ENCODE measurements at places on chromosomes 1 and 21.

DNA sequence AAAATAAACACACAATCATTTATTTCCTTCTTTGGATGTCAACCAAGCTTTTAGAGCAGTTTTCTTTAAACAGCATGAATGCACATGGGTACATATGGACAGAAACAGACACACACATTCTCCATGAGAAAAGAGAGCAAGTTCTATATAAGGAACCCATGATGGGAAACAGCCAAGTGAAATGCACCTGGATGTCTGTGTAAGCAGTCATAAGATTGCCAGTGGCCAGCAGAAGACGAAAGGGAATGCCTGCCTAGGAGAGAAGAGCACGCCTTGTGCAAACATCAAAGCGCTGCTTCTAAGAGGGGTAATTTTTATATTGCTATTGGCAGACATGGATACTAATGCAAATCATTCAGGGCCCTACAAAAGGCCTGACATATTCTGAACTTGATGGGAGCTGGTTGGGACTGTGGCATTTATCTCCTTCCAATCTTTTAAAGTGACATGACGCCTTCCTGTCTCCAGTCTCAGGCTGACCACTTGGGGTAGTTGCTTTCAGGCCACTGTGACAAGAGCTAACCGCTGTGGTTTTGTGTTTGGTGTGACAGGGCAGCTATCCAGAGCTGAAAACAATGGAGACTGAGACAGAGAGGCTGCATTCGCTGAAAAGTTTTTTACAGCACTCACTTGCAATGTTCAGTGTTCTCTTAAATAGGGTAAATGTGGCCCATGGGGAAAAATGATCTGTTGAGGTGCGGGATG is 75.0 kb upstream of the DPT start:
- no peak for DNase-seq

- no peak for DNase-seq
Observed at GRCh38 chr1:208216062-208216461, 28.1 kb downstream of the PLXNA2 start.

- no peak for DNase-seq
Observed at GRCh38 chr1:23451441-23451840, 26.9 kb upstream of the TCEA3 start.

DNA sequence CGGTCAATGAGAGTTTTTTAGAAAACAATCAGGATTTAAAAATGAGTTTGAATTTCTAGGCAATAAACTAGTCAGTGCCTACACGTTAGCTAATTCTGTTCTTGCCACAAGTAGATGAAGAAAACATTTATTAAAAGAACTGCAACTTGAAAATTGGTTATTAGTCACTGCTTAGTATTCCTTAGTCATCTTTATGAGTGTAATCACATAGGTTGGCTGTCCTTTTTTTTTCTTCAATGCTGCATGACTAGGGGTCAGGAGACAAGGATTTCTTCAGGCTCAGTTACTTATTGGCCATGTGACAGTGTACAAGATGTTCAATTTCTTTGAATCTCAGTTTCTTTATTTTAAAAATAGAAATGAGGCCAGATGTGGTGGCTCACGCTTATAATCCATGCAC is 17.1 kb downstream of the SOAT1 start:
- no peak for DNase-seq

GRCh38 chr1:153253693-153254092 is 5.8 kb upstream of the LORICRIN start:
- DNase-seq: no peak

- DNase-seq: no peak
Observed at GRCh38 chr1:178358456-178358855, 138.3 kb downstream of the CLEC20A start.

DNA sequence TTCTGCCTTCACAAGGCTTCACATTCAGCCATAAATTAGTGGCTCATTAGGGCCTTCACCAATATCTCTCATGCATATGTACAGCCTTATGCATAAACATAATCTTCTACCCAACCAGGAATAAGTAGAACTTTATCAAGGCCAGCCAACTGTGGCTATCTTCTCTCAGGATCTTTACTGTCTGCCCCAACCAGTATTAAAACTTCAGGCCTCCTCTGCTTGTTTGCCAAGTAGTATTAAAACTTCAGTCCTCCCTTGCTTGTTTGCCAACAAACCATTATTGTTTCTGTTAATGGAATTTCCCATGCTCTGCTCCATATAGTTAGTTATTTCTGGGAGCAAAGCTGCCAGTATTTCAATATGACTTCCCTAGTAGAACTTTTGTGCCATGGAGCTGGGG is 80.1 kb downstream of the SLC5A9 start:
- no peak for DNase-seq

- no peak for DNase-seq
Observed at GRCh38 chr1:225846331-225847310, 35.6 kb downstream of the TMEM63A start.

DNA sequence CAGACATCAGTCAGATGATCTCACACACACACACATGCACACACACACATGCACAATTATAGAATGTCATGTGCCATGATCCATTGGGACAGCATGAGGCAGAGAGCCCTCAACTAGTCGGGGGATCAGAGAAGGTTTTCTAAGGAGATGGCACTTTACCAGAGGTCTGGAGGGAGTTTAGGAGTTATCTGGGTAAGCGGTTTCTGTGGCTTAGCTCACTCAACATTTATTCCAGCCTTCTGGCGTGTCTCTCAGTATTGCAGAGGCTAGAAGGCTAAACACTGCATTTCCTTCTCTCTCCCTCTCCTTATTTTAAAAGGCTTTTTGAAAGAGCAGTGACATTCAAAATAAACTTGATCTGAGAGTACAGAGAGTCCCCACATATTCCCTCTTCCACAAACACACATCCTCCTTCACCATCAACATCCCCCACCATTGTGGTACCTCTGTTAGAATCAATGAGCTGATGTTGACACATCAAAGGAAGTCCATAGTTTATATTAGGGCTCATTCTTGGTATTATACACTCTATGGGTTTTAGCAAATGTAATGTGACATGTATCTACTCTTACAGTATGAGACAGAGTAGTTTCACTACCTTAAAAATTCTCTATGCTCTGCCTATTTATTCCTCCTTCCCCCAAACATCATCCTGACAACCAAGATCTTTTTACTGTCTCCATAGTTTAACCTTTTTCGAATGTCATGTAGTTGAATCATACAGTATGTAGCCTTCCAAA is 9.0 kb upstream of the PLA2G2A start:
- no peak for DNase-seq

DNA sequence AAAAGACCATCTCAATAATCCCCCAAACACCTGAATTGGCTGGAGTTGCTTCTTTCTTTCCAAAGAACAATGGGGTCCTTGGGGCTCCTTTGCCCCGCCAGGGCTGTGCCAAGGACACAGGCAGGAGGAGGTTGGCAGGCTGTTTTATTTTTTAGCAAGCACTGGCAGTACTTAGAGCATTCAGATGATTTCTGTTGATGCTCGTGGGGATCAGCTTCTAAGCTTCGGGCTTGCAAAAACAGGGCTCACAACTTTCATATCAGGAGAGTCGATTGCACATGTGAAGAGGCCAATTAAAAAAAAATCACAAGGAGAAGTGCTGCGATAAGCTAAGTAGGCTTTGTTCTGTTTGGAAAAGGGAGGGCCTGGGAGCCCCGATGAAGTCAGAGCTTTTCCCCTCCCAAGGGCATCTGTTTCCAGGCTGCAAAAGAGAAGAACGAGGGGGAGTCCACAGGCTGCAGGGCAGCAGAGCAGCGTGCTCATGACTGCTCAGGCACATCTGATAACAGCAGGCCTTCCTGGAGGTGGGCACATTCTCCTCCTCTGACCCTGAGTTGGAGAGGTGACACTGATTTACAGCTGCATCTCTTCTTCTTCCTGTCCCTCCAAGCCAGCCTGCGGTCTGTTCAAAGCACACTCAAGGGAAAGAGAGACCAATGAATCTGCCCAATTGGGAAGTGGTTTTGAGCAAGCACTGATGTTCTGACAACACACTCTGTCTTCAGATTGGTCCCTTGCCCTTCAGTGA is 27.3 kb upstream of the BCAR3 start:
- DNase-seq: no peak

DNA sequence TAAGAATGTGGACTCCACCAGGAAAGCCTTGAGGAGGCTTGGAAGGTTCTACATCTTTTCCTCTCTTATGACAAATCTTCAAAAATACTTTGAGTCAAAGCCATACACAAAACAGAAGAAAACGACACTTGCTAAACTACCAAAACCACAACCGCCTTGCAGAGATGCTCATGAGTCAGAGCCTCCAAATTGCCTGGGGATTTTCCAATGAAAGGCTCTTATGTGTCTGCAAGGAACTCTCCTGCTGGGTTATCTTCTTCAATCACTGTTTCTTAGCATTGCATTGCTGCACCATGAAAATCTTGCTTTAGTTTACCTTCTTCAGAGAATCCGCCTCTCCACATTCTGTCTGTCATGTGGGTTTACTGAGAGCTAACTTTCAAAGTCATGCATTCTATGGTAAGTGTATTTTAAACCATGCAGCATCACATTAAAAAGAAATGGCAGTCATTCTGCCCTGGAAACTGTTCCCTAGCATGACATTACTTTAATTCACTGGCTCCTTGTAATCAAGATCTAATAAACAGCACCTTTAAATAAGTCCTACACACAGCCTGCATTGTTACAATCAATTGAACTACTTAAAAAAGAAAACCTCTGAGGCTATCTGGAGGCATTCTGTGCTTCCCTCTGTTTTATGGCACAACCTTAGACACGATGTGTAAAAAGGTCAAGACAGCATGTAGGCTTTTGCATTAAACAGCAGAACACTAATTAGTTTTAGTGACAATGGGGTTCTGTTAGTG is 210.0 kb upstream of the FOXD3 start:
- DNase-seq: no peak

DNA sequence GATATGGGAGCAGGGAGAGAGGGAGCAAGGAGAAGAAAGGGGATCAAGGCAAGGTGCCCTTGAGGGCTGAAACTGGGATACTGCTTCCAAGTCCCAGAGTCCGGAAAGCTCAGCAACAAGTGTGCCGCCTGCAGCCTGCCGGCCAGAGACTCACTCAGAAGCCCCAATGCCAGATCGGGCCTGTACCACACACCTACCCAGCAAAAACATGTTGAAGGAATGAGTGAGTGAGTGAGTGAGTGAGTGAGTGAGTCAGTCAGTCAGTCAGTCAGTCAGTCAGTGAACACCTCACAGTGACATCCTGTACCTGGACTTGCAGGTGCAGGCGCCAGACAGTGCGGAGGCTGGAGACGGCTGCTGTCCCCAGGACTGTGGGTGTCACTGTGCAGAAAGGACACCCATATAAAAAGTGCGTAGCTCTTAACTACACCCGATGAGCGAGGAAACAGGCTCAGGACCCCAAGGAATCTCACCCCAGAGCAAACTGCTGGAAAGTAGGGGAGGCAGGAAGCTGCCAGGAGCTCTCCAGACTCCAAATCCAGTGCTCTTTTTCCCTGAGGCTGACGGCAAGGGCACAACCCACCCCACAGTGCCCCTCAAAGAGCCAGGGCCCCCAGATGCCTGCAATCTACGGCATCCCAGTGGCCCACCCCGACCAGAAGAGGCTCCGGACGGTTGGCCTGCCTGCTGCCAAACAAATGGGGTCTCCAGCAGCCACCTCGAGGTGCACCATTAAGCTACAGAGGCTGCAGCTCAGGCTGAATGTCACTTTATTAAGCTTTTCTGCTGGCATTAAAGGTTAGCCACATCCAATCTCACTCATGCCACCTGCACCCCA is 261.7 kb downstream of the NPHP4 start:
- no peak for DNase-seq

DNA sequence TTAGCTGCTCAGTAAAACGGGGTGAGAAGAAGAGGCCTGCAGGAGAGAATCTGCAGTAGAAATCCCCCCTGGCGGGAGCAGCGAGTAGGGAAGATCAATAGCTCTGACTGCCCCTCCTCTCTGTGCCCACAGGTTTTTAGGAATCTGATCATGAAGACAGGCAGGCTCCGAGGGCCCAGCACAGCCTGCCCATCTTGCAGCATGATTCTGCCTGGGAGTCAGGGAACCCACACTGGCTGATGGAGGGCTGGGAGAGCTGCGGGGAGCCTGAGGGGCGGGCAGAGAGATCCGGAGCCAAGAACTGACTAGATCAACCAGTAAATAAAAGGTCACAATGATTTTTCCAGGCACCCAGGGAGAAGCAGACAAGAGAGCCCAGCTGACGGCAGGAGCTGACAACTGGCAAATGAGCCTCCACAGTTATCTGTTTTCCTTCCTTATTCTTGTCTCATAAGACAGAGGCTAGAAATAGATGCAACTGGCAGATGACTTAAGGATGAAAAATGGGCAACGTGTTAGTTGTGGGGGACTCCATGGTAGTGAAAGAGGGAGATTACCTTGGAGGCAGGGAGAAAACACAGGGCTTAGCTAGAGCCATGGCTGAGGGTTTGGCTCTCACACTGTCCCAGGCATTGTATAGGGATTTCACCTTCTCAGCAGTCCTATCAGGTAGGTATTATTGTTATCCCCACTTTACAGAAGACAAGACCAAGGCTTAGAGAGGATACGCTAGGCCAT is 116.2 kb downstream of the PLXNA2 start:
- DNase-seq: no peak

GRCh38 chr1:75133750-75134646 is at the start of gene LHX8:
Gene LHX8, plus strand, starts transcription at chr1:75134388. Its CDS starts 2,227 bp downstream, at chr1:75136615.
- DNase-seq: no peak

DNA sequence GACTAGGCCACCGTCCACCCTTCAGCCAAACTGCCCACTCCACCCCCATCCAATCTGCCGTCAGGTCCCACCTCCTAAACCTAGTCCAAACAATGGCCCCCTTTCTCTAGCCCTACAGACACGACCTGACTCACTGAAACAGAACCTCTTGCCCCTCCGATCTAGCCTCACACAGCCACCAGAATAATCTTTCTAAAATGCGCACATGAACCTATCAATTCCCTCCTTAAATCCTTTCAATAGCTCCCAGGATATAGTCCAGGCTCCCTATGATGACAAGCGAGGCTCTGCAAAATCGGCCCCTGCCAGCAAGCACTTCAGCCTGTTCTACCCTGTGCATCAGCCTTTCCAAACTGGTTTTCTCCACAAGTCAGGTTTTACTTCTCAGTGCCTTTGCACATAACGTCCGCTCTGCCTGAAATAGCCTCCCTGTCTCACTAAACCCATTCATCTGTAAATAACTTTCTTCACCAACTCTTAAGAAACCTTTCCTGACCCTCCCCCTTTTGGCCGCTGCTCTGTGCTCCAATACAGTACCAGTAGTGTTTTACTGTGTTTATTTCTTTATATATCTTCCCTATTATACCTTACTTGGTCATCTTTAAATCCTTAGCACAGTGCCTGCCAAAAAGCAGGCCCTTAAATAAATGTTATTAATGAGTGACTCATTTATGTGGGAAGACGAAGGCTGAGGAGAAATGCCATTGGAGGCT is 9.0 kb upstream of the CDC20 start:
- no peak for DNase-seq

GRCh38 chr1:245837718-245838117 is 669.4 kb downstream of the SMYD3 start:
- no peak for DNase-seq

GRCh38 chr1:217052196-217052595 is 329.0 kb upstream of the ESRRG start:
- DNase-seq: no peak

GRCh38 chr1:114219172-114219868 is 65.7 kb upstream of the SYT6 start:
- no peak for DNase-seq

DNA sequence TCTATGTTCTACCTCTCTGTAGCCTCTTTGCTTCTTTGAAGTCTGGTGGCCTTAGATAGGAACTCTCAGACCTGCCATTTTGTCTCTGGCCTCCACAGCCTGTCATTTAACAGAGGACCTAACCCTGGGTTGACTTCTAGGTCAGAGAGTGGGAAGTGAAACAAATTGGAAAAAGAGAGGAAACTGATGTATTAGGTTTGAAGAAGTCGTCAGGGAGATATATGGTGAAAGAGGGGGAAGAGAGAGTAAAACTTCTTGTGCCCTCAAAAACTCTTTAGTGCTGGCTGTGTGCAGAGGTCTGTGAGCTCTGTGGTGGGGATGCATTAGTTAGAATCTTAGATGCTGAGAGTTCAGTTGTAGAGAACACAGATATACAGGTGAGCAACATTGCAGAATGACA is 30.2 kb upstream of the CD1D start:
- no peak for DNase-seq

Data from substantia nigra (tissue), 51 donors.